ENCODE measurements at places on chromosomes 16 and 17.

DNA sequence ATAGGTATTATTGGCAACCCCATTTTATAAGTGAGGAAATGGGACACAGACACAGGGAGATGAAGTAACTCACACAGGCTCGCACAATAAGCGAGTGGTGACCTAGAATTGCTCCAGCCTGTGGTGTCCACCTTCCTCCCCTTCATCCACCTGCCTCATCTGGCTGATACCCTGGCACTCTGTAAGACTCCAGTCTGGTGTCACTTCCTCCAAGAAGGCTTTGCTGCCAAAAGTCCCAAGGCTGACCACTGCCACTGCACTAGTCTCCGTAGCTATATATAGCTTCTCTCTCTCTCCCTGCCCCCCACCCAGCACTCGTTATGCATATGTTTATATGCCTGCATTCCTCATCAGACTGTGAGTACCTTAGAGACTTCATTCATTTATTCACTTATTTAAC is 66.1 kb upstream of the SREBF1 start:
- no peak for DNase-seq

- no peak for DNase-seq
Measured at GRCh38 chr16:12893050-12893750, 8.2 kb upstream of the SHISA9 start.

DNA sequence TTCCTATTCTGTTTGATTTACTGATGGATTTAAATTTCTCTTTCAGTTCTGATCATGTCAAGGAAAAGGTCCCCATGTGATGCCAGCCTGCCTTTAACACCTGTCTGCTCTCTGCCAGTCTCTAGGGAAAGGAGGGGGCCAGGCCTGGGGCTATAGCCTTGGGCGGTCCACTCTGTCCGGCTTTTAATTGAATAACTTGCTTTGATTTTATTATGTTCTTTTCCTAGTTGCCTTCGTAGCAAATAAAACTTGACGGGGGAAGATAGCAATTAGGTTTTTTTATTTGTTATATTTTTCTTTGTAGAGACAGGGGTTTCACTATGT is 47.6 kb downstream of the ABAT start:
- no peak for DNase-seq

- DNase-seq = no peak
Measured at GRCh38 chr16:29922326-29922725, 3.7 kb downstream of the KCTD13 start.

DNA sequence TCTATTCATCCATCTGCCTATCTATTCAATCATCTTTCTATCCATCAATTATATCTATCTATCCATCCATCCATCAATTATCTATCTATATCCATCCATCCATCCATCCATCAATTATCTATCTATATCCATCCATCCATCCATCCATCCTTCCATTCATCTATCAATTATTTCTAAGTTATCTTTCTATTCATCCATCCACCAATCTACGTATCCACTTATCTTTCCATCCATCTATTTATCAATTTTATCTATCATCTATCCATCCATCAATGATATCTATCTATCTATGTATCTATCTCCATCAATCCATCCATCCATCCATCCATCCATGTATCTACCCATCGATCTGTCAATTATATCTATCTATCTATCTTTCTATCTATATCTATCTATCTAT is 158.4 kb upstream of the ZKSCAN2 start:
- no peak for DNase-seq

DNA sequence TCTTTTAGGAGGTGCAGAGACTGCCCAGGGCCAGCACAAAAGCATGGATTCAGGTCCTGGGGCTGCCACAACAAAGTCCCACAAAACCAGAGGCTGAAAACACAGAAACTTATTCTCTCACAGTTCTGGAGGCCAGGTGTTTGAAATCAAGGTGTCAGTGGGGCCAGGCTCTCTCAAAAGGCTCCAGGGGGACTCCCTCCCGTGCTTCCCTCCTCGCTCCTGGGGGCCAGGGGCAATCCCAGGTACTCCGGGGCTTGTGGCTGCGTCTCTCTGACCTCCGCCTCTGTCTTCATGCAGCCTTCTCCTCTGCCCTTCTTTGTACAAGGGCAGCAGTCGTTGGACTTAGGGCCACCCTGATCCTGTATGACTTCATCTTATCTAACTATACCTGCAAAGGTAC is 8.3 kb upstream of the RBFOX3 start:
- no peak for DNase-seq

Data from DMS153 (cell line).